Neuronal stem cell (in vitro differentiated cells): ENCODE measurements at places on chromosomes 1 and 21.

DNA sequence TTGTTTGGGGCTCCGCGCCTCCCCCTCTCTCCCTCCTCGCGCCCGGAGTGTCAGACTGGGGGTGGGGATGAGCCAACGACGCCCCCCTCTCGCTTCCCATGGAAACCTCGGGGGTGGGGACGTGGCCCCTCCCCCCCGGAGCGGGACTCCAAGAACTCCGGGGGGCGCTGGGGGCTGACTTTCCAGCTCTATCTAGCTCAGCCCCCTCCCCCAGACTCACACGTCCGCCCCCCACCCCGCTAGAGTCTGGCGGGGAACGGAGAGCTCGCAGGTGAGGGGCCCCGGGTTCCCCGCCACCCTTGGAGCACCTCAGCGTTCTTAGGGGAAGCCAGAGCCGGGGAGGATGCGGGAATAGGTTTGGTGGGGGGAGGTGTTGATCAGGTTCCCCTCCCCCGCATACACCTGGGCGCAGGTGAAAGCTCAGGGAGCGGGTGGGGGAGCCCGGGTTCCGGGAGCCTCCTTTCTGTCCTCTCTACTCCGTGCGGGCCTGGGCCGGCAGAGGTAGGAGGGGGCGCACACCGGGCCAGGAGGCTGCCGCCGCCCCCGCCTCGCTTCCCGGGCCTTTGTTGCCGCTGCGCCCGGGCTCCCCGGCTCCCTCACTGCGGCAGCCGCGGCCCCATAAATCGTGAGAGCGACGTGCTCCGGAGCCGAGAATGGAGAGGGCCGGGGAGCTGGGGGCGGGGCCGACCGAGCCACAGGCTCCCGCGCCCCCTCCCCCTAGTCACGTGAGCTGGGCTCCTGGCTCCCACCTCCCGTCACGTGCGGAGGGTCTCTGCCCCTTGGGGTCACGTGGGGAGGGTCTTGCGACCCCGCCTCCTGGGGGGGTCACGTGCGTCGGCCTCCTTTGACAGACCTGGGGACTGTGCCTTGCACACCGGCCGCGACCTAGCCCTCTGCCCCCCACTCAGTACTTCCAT is 1.9 kb downstream of the EFNA3 start:
- DNase-seq = peak; percentile 89

GRCh38 chr1:145874646-145875045 is 11.0 kb downstream of the ANKRD35 start:
- no peak for DNase-seq

GRCh38 chr1:12437629-12438028 is 180.4 kb downstream of the DHRS3 start:
- no peak for DNase-seq

- DNase-seq = no peak
Measured at GRCh38 chr1:248756151-248756550, 592 bp upstream of the LYPD8 start.

- no peak for DNase-seq
Measured at GRCh38 chr1:223253916-223254315, 110.1 kb downstream of the SUSD4 start.

DNA sequence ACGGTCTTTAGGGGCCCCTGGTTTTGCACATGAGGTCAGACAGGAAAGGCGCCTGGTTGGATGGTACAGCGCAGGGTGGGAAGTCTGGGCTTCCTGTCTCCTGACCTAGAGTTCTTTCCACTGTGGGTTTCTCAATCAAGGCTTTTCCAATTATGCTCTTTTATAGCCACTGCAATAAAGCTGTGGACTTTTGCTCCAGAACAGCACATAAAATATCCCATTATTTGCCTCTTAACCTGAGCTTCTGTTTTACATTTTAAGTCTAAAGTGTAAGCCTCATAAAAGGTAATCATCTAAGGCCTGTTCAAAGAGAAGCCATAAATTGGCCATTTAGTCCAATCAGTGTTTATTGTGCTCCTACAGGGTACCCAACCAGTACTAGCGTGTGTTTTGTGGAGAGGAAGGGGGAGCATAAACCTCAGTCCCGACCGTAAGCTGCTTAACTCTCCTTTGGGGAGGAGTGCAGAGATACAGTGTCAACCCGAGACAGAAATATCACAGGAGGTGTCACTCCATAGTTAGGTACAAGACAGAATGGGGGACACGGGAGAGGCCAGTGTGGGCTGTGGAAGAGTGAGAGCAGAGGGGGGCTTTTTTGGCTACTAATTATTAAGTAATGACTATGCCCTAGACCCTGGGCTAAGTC is 270.0 kb downstream of the TRABD2B start:
- DNase-seq = no peak

DNA sequence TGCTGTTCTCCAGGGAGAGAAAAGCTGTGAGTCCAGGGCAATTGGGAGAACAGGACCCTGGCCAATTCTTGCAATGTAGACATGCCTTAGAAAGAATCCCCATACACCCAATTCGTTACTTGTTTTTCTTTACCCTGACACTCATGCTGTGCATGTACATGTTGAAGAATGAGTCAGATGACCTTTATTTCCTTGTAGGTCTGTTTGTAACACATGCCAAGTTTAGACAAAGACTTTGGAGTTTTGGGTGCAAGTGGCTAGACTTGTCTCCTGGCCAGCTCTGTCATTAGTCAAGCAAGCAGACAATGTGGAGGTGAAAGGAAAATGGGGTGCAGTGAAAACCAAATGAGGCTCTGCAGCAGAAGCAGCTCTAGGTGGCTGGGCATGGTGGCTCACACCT is 38.1 kb downstream of the GNPAT start:
- DNase-seq = no peak

DNA sequence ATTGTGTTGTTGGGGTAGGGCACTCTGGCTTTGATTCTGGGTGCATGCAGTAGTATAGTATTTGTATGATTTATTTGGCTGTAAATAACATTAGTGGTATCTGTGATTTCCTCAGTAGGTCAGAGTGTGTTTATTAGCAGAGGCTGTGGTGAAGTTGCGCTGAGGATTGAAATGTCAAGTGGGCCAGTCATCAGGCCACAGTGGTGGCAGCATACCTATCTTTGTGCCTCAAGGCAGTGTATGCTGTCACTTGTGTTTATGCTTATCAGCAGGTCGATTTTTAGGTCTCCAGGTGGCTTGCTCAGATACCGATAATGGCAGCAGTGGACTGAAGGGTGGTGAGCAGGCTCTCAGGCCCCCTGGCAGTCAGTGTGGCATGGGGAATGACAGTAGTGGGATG is 11.3 kb downstream of the LY9 start:
- DNase-seq = no peak

DNA sequence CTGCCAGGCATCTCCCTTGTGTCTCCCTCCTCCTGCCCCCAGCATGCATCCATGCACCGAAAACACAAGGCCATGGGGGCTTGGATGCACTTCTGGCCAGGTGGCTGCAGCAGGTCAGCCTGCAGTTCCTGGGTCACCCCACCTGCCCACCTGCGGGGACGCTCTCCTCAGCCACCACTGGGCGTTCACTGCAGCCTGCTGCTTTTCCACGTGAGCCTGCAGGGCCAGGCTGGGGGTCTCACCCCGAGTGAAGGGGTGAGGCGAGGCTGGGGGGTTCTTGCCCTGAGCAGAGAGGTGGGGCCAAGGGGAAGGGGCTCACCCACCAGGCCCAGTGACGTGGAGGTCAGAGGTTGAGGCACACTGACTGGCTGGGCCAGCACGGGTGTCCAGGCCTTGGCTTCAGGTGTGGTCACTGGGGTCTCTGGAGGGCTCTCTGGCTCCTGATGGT is 64.6 kb downstream of the WNT9A start:
- no peak for DNase-seq

GRCh38 chr1:213776969-213777368 is 210.8 kb upstream of the PROX1 start:
- no peak for DNase-seq

- no peak for DNase-seq
Measured at GRCh38 chr1:207883104-207883651, 27.7 kb downstream of the CD34 start.

- no peak for DNase-seq
Measured at GRCh38 chr21:36236052-36236730, 79.6 kb downstream of the DOP1B start.

DNA sequence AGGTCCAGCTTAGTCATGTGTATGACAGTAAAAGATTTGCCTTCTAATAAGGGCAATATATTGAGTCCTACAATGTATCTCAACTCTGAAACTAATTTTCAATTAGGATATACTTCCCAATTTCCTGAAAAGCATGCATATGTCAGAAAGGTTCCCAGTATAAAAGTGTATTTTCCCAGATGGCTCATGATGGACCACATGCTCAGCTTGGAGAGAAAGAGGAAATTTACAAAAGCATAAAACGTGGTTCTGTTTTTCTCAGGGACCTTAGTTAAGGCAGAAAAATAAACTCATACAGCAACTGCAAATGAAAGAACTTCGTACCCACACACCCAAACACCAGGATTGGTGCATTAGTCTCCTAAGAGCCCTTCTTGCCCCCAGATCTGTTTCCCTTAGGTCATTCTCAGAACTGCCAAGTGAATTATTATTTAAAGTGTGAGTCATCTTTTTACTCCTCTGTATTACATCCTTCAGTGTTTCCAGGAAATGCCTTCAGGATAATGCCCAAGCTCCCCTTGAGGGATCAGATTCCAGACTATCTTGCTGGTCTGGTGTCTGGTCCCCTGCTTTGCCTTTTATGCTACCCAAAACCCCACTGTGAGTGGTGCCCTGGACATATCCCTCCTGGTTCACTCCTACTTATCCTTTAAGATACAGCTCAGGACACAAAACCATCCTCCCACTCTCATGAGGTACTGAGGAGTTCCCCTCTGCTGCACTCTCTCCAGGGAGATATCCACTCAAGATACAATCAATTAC is 57.4 kb downstream of the SSX2IP start:
- no peak for DNase-seq
